Ecto neural progenitor cell (in vitro differentiated cells): ENCODE measurements at places on chromosomes 5 and 9.

- no peak for DNase-seq
Observed at GRCh38 chr9:113503131-113503541, 39.6 kb downstream of the RGS3 start.

- DNase-seq, result no peak
Observed at GRCh38 chr5:125064621-125065438, 318.4 kb upstream of the ZNF608 start.

GRCh38 chr9:14585730-14586473 is 107.3 kb downstream of the ZDHHC21 start:
- DNase-seq, result no peak

DNA sequence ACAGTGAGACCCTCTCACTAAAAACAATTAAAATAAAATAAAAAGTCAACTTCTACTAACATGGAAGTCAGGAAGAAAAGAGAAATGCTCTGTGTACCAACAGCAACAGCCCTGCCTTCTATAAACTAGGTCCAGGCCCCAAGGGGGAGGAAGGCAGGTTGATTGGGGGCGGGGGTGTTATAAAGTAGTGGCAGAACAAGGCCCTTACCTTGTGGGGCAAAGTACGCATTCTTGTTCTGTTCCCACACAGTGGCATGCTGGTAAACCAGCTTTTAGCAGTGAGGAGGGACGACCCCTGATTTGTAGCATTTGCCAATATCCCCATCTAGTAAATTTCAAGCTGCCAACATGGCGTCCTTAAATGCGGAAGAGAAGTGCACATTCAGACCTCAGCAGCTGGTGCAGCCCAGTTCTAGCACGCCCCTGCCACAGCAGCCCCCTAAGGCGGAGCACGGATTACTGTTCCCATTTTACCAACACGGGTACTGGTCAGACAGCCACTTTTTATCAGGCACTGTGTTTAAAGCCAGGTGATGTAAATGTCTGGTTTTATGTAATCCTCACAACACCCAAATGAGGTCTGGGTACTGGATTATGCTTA is 69.5 kb downstream of the GTF3C4 start:
- DNase-seq, result no peak

GRCh38 chr5:128782446-128782845 is 182.8 kb upstream of the SLC27A6 start:
- DNase-seq, result no peak

DNA sequence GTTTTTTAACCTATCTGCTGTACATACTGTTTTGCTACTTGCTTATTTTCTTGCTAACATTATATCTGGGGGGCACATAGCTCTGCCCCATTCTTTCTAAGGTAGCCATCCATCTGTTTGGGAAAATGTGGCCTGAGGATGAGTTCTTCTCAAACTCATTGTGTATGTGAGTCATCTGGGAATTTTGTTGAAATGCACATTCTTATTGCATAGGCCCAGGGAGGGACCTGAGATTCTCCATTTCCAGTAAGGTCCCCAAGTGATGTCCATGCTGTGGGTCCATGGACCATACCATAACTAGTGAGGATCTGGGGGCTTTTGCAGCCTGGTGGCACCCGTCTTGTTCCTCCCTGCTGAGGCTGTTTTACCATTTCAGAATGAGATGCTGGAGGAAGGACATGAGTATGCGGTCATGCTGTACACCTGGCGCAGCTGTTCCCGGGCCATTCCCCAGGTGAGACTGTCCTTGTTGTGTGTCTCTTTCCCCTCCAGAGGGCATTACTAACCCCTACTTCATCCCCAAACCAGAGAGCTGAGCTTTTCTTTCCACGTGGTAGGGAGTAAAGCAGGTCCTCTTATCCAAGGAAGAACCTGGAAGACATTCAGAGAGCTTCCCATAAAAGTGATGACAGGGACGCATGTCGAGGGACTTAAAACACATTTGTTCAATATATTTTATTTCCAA is 28.6 kb downstream of the CYFIP2 start:
- no peak for DNase-seq

GRCh38 chr9:93635186-93636107 is 59.1 kb downstream of the PHF2 start:
- peak; percentile 34 for DNase-seq

DNA sequence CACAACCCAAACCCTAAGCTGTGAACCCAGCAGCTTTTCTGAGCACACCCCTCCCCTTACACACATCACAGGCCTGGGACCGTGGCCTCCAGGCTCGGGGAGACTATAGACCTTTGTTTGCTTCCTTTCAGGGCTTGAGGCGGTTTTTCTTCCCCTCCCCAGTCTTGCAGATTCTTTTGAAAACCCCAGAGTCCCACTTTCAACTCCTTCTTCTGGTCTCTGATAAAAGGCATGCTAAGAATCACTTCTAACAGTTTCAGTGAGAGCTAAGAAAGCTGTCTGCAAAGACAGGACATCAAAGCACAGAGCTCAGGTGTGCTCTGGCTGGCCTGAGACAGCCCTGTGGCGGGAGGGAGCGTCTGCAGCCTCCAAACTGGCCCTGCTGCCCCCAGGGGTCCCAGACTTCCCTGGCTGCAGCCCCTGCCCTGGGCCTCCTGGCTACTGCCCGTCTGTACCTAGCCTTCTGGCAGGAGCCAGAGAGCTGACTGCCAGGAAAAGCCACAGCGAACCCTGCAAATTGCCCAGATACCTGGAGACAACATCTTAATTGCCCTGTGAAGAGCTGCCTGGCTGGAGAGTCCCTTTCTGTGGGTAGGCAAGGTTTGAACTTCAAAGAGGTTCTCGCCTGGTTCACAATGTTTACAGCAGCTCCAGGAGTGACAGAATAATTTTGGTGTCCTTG is 138.9 kb downstream of the GADD45G start:
- no peak for DNase-seq

DNA sequence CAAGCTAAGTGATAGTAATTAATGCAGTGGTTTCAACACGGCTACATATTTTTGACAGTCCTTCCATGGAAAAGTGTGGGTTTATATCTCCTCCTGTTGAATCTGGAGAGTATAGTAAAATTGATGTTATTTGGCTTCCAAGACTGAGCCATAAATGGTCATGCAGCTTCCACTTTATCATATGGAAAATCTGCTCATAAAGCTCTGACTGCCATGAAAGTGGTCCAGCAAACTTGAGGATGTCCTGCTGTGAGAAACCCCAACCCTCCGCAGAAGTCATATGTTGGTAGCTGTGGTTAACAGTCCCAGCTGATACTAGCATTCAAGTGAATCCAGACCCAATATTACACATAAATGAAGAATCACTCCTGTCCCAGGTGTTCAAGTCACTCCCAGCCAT is 378.3 kb downstream of the KCTD16 start:
- no peak for DNase-seq

DNA sequence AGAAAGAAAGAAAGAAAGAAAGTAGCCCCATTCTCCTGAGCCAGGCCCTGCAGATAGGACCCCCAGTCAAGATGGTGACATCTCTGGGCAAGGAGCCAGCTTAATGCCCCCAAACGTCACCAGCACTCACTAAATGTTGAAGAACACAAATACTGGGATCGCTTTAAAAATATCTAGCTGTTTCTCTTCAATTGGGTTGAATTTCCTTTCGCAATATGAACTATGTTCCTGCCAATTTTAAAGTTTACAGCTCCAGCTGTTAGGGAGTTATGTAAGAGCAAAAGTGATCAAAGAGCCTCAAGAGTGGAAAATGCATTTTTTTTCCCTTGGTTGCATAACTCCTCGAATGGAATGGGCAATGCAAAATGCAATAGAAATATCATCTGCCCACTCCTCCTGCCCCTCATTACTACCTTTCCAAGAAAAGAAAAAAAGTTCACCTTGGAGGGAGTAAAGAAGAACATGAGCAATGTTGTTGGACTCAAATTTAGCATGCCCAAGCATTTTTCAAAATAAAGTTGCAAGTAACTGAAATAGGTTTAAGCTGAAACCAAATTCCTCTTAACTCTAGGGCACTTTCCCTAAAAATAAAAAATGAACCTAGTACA is 244.2 kb upstream of the PIK3R1 start:
- no peak for DNase-seq

GRCh38 chr9:133401588-133401987 is 16.2 kb downstream of the REXO4 start:
- DNase-seq, result no peak

DNA sequence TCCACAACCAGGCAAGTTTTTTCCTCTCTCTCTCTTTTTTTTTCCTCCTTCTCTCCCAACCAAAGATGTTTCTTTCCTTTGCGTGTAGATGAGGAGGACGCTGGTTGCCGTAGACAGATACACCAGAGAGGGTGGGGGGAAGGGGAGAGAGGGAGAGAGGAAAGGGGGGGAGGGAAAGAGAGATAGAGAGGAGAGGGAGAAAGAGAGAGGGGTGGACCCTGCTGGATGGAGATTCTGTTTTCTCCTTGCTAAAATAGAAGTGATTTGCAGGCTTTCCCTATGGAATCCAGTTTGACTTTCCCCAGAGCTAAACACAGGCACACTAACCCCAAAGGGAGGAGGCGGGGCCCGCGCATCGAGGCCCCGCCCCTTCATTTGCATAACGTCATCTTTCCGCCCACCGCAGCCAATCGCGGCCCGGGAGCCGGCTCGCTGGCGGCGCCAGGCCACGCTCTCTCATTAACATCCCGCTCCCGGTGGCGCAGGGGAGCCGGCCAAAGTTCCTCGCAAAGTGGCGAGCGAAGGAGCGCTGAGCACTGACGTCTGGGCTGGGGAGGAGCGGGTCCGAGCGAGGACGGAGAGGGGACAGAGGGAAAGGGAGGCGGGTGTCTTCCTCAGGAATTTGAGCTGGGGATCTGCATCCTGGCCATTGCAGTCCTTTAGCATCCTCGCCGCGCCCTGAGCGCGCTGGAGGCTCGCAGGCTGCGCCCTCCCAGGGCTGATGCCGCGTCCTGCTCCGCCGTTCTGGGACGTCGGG is 487 bp upstream of the EBF1 start:
- DNase-seq, result peak; percentile 97

DNA sequence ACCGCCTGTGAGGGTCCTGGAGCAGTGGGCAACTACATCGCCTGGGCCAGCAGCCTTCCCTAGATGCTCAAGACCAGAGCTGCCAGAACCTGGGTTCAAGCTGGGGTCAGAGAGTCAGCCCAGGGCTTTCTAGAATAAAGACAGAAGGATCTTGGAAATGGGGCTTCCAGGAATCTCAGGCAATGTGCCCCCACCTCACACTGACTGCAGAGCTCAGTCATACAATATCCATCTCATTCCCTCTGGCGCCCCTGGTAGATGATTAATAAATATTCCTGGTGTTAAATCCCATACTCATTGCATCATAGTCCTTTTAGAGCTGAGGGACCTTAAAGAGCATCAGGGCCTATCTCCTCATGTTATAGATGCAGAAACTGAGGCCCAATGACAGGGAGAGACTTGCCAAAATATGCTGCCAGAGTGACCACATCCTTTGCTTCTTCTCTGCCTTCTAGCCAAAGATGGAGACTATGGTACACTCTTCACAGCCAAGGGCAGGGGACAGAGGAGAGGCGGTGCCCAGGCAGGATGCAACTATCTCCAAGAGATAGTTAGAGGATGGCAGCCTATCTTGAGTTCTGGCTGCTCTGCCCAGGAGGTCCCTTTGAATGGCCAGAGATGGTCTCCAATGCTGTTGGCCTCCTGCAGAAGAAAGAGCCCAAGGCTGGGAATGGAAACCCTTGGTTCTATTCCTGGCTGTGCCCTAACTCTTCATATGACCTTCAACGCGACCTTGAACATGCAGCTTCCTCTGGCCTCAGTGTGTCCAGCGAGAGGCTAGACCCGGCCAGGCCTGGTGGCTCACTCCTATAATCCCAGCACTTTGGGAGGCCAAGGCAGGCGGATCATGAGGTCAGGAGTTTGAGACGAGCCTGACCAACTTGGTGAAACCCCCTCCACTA is 36.2 kb upstream of the IL17B start:
- DNase-seq, result no peak

DNA sequence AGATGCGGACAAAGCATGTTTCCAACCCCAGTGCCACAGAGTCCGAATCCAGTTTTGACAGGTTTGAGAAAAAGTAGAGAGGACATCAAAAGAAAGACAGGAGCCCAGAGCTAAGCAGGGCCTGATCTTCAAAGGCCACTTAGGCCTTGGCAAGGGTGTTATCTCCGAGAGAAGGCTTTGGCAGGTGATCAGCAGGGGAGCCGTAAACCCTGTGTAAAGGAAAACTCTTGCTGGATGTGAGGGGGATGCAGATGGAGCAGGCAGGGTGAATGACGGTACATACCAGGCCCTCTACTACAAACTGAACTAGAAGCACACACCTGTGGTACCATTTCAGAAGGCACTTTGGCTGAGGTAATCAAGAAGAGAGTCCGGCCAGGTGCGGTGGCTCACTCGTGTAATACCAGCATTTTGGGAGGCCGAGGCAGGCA is 1.4 kb upstream of the HNRNPH1 start:
- DNase-seq, result no peak

- DNase-seq, result no peak
Observed at GRCh38 chr9:95277509-95277908, 40.0 kb downstream of the FANCC start.

DNA sequence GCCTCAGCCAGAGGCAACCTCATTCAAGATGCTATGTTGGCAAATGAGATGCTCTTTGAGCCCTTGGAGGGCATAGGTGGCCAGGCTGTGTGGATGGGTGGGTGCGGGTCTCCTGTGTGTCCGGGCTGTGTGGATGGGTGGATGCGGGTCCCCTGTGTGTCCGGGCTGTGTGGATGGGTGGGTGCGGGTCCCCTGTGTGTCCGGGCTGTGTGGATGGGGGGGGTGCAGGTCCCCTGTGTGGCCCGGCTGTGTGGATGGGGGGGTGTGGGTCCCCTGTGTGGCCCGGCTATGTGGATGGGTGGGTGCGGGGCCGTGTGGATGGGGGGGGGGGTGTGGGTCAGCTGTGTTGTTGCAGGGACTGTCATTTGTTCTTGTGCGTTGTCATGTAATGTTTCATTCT is 136.6 kb upstream of the COL5A1 start:
- DNase-seq, result peak; percentile 33

DNA sequence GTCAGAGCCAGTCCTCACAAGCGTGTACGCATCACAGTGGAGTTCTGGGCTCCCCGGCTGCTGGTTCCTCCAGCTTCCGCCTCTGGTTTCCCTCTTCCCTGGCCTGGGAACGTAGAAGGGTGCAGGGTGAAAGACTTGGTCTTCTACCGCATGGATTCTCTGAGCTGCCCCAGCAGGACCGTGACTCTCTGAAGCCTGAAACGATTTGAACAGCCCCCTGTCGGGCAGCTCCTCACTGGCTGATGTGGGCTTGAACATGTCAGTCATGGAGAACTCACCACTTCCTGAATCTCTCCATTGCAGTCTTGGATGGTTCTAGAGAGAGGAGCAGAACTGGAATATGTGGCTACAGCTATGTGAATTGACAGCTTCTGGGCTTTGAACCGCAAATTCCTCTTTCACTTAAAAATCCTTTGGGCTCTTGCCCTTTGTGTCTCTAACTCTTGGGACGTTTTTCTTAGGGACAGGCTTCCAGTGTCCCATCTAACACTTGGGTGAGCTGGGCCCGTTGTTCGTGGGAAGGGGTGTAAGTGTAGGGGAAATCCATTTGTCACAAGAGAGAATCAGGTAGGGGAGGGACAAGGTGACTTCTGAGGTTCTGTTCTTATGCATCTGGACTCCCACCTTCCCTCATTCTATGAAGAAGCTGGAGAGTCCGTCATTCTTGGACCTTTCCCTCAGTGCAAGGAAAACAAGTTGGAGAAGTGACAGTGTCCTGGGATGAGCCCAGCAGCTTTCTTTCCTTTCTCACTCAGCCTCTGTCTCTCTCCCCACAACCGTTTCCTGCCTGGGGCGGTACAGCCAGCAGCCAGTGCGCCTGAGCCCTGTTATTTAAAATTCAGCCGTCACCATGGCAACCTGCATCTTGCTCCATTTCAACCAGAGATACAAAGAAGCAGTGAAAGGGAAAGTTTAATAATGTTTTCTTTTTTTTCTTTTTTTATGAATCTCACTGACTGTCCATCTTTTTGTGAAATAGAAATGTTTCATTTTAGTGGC is 84.7 kb downstream of the PTTG1 start:
- DNase-seq, result no peak

- DNase-seq, result no peak
Observed at GRCh38 chr5:117779171-117779570, 1204.5 kb upstream of the SEMA6A start.
